ENCODE measurements at places on chromosomes 2 and 18.
A peak's percentile ranks its signal among the peaks of the same experiment; 100 is the strongest.

GRCh38 chr2:121471532-121472469, 58.9 kb upstream of the RNU4ATAC start:
- no peak for DNase-seq

- no peak for DNase-seq
These were observed 96.7 kb downstream of the WDR7 start for GRCh38 chr18:56747857-56748256.

- no peak for DNase-seq
These were observed 138.5 kb upstream of the DLX2 start for GRCh38 chr2:172241222-172241621.

- DNase-seq = no peak
These were observed 6.3 kb upstream of the GAL3ST2 start for GRCh38 chr2:241770185-241770935.

DNA sequence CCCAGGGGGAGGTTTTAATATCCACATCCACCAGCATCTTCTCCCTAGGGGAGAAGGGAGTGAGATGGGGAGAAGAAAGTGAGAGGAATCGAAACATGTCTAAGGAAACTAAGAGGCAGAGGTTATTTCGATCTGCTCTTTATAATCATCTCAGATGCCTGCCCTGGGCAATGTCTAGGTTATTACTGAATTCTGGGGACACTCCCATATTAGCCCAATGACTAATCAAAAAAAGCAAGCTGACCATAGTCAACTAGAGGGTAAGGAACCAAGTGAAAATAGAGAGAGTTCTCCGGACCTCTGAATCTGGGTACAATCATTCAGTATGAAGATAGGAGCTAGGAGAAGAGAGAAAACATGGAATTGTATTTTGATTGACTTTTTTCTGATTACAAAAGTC, 56.7 kb upstream of the EML4 start:
- no peak for DNase-seq

- no peak for DNase-seq
These were observed 52.6 kb downstream of the CD28 start for GRCh38 chr2:203758841-203759689.

GRCh38 chr2:24423095-24423494, 62.8 kb upstream of the ITSN2 start:
- DNase-seq = no peak

DNA sequence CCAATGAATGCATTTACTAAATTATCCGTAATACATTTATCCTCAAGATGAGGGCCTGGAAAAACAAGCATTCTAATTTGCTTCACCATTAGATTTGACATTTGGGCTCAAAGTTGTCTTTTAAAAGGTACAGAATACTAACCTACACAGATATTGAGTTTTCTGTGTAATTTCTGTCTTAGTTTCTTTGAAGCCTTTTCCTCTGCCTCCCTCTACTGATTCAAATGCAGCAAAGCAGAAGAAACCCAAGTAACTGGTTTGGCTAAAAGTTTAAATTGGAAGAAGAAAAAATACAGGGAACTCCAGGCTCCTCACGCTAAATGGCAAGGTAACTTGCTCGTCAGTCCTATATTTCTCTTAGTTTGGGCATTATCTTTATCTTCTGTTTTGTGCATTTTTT, 53.3 kb upstream of the SLC5A7 start:
- DNase-seq = peak; percentile 19

- no peak for DNase-seq
These were observed 127.6 kb downstream of the NCOA1 start for GRCh38 chr2:24618680-24619079.

- no peak for DNase-seq
These were observed 90.6 kb downstream of the GALNT14 start for GRCh38 chr2:31047599-31047998.

DNA sequence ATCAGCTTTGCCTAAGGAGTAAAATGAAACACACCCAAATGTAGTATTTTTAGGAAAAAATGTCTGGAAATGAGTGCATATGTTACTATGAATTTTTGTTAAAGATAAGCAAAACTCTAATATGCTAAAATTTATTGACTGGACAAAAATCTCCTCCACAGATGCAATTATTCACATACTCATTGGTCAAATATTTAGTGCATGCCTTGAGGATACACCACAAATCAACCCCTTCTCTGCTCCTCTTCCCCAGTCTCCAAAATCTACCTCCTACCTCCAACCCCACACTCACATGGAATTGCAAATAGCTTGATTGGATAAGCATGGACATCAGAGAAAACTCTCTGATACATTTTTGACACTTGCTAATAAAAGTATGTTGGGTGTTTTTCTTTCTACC, 95.6 kb upstream of the CDC42EP3 start:
- no peak for DNase-seq

GRCh38 chr2:12064153-12064552, 317.7 kb downstream of the LPIN1 start:
- DNase-seq = no peak

DNA sequence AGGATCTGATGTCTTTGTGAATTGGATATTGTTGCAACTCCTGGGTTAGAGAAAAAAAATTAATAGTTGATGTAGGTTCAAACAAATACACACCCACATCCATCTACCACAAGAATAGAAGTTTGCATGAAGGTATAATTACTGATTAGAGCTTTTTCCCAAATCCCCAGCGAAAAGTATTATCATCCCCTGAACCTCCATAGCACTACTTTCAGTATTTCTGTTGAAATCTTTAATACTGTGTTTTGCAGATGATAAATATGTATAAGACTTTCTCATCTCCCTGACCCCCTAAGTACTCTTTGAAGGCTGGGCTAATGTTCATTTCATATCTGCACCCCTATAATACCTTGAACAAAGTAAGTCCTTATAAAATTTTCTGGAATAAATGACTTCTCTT, 6.4 kb downstream of the FN1 start:
- no peak for DNase-seq

GRCh38 chr18:42437646-42438045, 482.6 kb downstream of the PIK3C3 start:
- no peak for DNase-seq

- DNase-seq = no peak
These were observed 130.2 kb upstream of the ACVR2A start for GRCh38 chr2:147714582-147714981.

DNA sequence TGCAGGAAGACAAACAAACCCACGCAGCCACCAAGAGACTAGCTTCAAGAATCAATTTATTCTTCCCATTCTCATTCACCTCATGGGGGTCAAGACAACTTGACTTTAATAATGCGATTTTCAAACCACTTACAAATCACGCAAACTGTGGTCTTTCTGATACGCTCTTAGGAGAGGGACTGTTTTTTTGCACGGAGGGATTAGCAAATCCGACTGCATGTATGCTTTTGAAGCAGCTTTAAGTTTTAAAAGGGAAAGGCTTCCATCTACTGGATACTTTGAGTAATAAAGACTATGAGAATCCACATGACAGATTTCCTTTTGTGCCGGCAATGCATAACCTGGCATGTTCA, 322.9 kb upstream of the KCNJ3 start:
- DNase-seq = peak; percentile 42

- peak; percentile 44 for DNase-seq
These were observed 73.0 kb downstream of the NCAPH start for GRCh38 chr2:96408616-96409015.

DNA sequence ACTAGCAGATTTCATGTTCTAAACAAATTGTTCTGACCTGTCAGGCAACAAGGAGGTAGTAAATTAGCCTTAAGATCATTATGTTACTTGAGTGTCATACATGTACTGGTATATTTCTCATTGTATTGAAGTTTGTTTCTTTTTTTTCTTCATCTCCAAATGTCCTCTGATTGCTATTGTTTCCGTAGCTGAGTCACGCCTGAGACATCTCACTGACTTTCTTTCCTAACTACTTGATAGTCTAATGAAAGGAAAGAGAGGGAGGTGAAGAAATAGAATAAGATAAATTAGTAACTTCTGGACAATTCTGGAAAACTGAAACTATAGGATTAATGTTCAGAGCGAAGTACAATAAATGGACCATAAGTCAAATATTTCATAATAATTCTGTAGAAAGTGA, 1049.9 kb downstream of the TSN start:
- no peak for DNase-seq

- no peak for DNase-seq
These were observed 94.1 kb downstream of the CAMKMT start for GRCh38 chr2:44455877-44456276.

DNA sequence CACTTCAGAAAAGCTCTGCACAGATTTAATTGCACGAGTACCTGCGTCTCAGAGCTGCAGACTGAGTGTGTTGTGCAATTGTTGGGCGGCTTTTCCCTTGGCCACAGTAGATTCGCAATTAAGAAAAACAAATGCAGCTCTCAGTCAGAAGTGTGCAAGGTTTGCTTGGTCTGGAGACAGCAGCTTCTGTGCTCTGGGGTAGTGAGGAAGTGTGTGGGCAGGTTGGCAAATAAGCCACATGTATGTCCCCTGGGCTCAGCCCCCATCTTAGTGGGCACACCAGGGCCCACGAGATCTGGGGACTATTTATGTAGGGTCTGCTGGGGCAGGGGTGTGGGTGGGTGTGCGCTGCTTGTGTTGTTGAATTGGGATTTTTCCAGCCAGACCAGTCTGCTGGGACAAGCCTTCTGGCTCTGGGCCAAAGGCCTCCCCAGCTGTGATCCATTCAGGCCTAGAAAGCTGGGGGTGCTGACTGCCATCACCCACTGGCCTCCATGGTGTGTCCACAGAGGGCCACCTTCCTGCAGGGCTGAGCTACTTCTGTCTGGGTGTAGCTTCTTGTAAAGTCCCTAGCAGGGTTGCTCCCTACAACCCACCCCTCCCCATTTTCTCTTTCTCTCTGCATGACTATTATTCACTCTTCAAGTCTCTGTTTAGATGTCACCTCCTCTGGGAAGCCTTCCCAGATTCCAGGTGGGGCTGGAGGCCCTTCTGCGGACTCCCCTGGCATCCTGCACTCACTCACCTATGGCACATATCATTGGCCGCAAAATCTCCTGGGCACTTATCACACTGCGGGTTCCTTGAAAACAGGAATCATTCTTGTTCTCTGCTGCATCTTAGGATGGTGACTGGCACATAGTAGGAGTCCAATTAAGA, 67.8 kb downstream of the ODC1 start:
- no peak for DNase-seq
